ENCODE measurements at places on chromosomes 3 and 15. TPM values are rescaled to one million over a fixed set of nuclear protein-coding genes. Genes with fewer than 3 reads are reported as not detected.

Gene NR1I2
- polyA plus RNA-seq, result 0.84 TPM

- DNase-seq, result no peak
Measured at GRCh38 chr15:46278486-46279090, 643.8 kb downstream of the SQOR start.

GRCh38 chr15:44058126-44058525 lies 136.9 kb downstream of the FRMD5 start:
- DNase-seq, result no peak

DNA sequence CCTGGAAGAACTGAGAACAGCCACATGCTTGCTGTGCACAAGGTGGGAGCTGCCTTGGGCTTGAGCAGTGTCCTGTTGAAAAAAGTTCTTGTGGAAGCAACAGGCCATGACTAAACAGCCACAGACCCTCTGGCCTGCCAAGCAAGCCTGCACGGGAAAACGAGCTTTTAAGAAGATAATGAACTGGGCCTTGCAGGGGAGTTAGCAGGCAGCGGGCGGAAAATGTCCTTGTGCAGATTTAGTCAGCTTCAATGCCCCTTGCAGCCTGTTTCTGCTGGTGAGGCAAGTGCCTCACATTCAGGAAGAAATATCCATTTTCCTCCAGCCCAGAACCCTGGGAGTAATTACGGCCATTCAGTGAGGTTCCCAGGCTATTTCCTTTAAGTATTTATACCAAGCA lies 126.2 kb upstream of the KLHL25 start:
- DNase-seq, result no peak

DNA sequence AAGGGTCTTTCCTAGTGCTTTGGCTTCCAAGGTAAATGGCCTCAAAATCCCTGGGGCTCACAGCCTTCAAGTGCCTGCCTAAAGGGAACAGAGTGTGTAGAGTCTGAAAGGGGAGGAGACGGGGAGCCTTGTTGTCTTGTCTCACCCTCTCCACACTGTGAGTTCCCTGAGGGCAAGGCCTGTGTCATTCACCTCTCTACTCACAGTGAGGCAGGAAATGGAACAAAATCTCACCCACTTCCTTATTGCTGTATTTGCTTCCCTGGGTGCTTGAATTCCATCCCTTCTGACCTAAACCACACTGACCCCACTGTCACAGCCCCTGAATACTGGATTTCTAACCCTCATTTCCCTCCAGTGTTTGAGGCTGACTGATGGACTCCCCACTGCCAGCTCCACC lies 197.5 kb downstream of the EPHB1 start:
- DNase-seq, result no peak

DNA sequence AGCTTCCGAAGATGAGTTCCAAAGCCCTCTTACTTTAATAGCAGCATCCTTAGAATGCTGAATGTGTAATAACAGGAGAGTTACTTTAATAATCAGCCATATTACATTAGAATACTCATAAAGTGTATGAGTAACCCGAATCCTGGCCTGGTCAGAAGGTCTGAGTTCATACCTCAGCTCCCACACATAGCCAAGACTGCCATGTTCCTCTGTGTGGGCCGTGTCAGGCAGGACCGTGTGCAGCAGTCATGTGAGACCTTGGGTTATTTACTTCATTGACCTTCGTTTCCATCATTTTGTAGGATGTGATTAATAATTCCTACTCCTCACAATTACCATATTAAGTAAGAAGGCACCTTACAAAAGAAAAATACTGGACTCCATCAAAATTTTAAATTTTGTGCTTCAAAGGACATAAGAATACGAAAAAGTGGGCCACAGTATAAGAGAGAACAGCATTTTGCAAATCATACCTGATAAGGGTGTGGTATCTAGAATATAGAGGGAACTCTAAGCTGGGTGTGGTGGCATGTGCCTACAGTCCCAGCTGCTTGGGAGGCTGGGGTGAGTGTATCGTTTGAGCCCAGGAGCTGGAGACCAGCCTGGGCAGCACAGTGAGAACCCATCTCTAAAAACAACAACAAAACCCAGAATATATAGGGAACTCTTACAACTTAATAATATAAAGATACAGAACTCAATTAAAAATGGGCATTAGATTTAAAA lies 163.4 kb downstream of the ATG7 start:
- no peak for DNase-seq

DNA sequence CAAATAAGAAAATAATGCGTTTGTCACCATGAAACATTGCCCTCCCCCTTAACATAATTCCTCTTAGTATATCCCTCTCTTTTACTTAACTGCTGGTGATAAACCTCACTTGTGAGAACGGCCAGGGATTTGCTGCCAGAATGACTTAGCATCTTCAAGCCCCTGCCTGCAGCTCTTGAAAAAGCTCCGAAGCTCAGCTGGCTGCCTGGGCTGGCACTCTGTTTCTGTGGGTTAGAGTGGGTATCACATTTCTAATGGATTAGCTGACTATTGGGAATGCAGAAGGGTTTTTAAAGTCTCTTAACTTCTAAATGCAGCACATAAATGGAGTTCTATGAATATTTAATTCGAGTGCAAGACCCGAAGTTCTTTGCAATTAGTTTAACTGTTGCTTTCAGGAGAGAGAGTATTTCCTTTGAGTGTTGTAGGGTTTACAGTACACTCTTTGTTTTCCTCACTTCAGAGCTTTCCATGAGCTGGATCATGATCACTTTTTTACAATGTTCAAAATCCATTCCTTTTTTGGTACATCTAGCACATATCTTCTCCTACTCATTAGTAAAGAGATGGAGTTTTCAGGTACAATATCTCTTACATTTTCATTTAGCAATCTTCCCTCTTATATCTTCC lies 124.7 kb upstream of the RBMS3 start:
- DNase-seq, result no peak

Measured in renal cortex interstitium (tissue), 15 donors.